ENCODE measurements at places on chromosomes 6 and 20.

DNA sequence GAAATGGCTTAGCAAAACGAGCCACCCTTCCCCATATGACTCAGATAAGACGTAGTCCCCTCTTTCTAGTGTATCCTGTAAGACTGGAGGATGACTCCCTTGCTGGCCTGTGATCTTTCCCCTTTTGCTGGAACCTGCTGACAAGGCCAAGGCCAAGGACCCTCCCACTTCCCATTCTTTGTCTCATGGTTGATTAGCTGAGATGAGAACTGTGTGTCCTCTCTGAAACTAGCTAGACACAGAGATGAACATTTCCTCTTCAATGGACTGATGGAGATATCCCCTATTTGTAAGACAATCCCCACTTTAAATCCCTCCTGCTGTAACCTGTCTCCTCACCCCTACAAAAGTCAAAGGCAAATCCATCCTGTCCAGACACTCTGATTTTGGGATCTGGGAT is 33.4 kb upstream of the SCRT2 start:
- DNase-seq: no peak

- DNase-seq: no peak
Observed at GRCh38 chr6:90008189-90008907, 114.1 kb downstream of the GJA10 start.

- no peak for DNase-seq
Observed at GRCh38 chr6:106446983-106447382, 86.5 kb downstream of the CRYBG1 start.

DNA sequence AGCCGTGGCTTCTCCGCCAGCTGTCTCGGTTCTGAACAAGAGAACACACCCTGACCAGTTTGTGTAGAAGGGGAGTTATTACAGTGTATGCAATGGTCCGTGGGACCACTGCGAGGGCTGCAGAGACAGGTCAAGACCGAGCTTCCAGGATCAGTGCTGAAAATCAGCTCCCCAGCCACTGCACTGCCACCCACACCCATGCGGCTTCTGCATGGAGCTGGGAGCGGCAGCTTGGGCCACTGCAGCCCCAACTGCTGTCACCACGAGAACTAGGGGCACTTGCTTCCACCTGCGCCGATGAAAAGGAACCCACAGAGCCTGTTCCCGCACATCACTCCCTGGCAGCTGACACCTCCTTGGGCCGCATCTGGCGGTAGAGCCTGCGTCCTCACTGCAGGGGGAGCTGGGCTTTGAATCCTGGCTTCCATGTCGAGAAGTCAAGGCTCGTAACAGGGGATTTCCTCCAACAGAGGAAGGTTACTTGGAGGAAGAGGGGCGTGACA is 56.2 kb downstream of the TMEM242 start:
- peak; percentile 59 for DNase-seq

GRCh38 chr20:62352402-62353288 is 14.5 kb downstream of the LAMA5 start:
- peak; percentile 31 for DNase-seq

- DNase-seq: no peak
Observed at GRCh38 chr6:161233986-161234661, 39.7 kb downstream of the AGPAT4 start.

GRCh38 chr20:39048000-39048696 is 86.0 kb downstream of the DHX35 start:
- peak; percentile 87 for DNase-seq

DNA sequence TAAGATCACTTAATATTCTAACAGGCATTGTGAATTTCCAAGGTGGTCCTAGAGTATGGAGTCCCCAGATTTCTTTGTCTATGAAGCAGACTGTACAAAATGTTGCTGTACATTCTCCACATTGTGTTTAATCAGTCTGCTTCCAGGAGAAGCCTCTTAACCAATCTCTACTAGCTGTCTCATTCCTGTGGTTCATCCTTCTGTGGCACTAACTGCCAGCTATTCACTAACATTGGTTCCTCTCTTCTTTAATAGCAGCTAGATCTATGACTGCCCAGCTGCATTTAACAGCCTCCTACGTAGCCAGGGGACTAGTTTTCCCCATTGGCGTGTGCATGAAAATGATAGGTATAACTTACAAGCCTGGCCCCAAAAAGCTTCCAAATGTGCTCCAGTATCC is 395.4 kb downstream of the SAMD5 start:
- no peak for DNase-seq

- DNase-seq: peak; percentile 14
Observed at GRCh38 chr6:31877651-31878161, 1.1 kb downstream of the SLC44A4 start.

- DNase-seq: no peak
Observed at GRCh38 chr20:23244916-23245552, 105.6 kb upstream of the NXT1 start.

DNA sequence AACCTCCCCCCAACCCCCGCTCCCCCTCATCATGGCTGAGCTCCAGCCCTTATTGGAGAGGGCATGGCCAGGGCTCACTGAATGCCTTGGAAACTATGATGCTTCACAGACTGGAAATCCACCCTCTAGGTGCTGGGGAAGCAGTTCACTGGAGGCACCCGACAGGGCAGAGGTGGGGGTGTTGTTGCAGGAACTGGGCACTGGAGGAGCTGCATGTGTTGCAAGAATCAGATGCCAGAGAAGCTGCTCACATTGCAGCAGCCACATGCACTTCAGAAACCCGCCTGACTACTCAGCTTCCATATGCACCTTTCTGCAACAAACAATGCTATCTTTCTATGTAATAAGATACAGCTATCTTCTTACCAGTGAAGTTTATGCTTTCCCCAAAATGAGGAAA is 7.9 kb upstream of the TBPL1 start:
- peak; percentile 23 for DNase-seq

- no peak for DNase-seq
Observed at GRCh38 chr6:39008737-39009136, 39.8 kb upstream of the GLP1R start.

GRCh38 chr20:48262466-48262865 is 477.2 kb upstream of the SULF2 start:
- no peak for DNase-seq

DNA sequence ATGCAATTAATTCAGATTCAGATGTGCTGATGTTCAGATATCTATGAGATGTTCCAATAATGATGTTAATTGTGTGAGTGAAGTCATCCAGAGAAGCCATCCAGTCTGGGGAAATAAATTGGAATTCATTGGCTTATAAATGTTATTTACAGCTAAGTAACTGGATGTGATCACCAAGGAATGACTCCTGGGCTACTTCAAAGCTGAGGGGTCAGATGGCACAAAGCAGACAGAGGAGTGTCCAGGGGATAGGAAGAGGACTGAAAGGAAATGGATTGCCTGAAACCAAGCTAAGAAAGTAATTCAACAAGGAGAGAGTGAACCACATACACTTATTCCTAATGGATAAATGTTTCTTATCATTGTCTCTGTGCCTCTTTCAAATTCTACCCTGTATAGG is 4.5 kb upstream of the MLIP start:
- no peak for DNase-seq

DNA sequence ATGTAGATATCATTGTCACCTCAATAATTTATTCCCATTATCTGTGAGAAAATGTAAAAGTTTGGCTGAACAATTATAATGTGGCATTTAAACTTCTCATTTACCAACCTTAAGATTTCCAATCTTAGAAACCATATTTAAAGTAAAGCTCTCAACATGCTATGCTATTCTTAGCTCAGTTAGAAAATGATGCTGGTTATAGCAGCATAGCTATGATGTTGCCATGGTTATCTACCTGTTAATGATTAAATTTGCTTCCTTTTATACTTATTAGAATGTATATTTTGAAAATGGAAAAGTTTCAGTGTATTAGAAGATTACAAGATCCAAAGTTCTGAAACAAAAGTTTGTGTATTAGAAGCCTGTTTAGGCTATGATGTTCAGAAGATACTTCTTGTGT is 110.1 kb downstream of the GPR63 start:
- DNase-seq: no peak

DNA sequence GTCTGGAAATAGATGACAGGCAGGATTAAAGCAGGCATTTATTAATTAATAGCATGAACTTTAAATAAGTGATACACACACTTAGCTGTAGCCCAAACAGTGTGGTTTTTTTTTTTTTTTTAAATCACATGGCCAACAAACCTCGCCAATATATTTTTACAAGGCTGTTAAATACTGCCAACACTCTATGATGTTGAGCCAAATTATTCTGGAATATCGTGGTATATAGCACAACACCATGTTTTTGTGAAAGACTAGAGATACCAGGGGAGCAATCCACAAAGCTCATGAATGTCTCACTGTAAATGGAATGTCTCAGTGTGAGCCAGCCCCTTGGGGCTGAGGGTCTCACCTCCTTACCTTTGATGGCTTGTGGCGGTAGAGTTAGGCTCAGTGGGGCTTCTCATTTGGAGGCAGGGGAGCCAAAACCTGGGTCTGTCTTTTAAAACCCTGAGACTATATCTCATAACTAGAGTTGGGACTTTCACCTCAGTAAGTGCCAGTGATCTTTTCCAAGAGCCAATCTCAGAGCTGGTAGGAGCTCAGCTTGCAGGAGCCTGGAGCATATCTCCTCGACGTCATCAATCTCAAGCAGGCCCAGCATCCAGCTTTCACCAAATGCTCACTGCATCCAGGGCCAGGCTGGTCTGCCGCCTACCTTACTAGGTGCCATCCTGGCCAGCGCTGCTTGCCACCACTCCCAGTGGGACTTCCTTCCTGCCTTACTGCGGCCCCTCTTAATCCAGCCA is 78.5 kb upstream of the FAM184A start:
- no peak for DNase-seq

DNA sequence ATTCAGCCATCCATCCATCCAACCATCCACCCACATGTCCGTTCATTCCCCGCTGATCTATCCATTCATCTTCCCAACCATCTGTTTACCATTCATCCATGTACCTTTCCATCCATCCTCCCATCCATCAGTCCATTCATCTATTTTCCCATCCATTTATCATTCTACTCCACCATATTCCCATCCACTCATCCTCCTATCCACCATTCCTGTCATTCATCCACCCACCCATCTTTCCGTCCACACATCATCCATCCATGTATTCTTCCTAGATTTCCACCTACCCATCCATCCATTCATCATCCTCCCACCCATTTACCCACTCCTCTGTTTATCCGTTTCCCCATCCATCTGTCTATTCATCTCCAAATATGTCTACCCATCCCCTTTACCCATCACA is 6.8 kb downstream of the BPIFB6 start:
- DNase-seq: no peak

- DNase-seq: no peak
Observed at GRCh38 chr6:11236076-11236750, 3.7 kb upstream of the NEDD9 start.

- no peak for DNase-seq
Observed at GRCh38 chr6:13181393-13181792, 146.9 kb downstream of the TBC1D7 start.

- no peak for DNase-seq
Observed at GRCh38 chr6:88869263-88870020, 94.0 kb downstream of the RNGTT start.

GRCh38 chr6:155260686-155261085 is 3.1 kb upstream of the CLDN20 start:
- no peak for DNase-seq

DNA sequence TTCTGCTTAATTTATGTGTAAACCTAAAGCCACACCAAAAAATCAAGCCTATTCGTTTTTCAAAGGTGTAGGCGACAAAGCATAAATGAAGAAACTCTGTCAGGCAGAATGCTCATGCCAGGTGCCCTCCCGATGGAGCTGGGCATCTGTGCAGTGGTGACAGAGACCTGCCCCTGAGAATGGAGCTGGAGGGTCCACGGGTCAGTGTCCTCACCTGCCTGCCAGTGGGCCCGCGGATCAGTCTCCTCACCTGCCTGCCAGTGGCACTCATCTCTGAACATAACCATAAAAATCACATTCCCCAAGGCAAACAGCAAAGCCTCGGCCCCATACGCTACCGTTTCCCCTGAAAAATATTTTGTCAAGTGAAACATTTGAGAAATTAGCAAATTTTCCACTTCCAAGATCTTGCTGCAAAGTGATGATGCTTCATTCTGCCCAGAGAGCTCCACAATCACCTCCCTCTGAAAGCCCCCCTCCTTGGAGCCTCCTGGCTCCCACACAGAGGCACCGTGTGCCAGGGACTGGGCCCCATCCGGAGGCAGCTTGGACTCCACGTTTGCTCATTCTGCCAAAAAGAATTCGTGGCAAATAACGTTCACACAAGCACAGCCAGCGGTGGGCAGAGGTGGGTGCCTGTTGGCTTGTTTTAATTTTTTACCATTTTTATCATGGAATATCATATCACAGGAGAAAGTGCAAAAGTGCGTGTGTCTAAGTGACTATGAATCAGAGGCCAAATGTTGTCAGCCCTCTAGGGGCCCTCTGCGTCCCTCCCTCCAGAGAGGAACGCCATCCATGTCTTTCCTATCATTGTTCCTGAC is 88.8 kb downstream of the YTHDF1 start:
- no peak for DNase-seq

DNA sequence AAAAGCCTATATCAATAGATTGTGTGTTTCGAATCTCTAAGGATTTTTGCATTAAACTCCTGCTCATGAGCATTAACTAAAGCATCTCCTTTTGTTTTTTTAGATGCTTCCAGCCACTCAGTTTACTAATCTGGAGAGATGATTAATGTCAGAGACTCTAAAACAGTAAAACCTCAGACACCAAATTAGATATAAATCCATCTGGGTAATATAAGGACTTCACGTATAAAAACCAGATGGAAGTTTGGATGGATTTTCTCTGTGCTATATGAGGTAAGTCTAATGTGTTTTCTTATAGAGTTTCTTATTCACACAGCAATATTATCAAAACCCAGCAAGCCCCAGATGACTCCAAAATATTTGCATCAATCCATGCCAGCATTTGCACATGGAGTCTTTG is 137.2 kb downstream of the SYNE1 start:
- DNase-seq: no peak

- no peak for DNase-seq
Observed at GRCh38 chr6:108453601-108454185, 107.0 kb upstream of the FOXO3 start.

DNA sequence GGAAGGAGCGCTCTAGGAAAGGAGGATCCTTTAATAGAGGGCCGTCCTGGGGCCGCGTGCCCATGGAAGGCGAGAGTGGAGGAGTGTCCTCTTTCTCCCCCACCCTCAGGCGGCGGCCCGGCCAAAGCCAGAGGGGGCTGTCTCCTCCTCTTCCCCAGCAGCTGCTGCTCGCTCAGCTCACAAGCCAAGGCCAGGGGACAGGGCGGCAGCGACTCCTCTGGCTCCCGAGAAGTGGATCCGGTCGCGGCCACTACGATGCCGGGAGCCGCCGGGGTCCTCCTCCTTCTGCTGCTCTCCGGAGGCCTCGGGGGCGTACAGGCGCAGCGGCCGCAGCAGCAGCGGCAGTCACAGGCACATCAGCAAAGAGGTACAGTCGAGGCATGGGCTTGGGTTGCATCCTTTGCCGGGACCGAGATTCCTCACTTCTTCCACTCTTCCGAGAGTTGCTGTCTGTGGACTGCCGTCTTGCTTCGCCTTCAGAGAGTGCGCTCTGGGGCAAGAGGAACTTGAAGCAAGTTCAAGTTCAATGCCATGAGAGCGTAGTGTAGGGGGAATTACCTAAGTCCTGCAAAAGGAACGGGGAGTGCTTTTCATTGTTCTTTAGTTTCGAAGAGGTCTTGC is at the start of gene LAMA2:
Gene LAMA2 (plus strand): TSS at position 148 of the 621 bp plus-strand sequence. CDS start 108 bp downstream, at position 256.
- peak; percentile 67 for DNase-seq

GRCh38 chr6:127762284-127762683 is 138.6 kb downstream of the THEMIS start:
- no peak for DNase-seq

- DNase-seq: no peak
Observed at GRCh38 chr6:16141514-16141913, 12.6 kb downstream of the MYLIP start.
